CD4-positive, alpha-beta T cell treated with Interleukin-12 subunit alpha and Interleukin-12 subunit beta, for 1 hour (primary cell): ENCODE measurements at places on chromosomes 16 and 17.

- DNase-seq = no peak
Observed at GRCh38 chr17:58416937-58417299, 416 bp downstream of the RNF43 start.

GRCh38 chr17:17782523-17783115, 54.2 kb downstream of the SREBF1 start:
- DNase-seq = no peak

- DNase-seq = no peak
Observed at GRCh38 chr16:89485701-89486246, 4.6 kb downstream of the ANKRD11 start.

DNA sequence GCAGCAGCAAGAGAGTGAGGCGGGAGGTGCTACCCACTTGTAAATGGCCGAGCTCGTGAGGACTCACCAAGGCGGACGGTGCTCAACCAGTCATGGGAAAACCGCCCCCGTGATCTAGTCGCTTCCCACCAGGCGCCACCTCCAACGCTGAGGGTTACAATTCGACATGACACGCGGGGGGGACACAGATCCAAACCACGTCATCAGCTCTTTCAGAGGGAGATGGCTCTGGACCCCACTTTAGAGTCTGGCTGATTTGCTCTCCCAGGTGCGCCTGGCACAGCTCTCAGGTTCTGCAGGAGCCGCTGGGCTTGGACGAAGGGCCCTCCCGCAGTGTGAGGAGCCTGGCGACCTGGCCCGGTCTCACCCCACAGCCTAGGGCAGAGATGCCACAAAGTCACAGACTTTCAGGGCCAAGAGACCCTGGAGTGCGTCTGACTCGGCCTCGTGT, 21.1 kb upstream of the DOC2B start:
- no peak for DNase-seq

DNA sequence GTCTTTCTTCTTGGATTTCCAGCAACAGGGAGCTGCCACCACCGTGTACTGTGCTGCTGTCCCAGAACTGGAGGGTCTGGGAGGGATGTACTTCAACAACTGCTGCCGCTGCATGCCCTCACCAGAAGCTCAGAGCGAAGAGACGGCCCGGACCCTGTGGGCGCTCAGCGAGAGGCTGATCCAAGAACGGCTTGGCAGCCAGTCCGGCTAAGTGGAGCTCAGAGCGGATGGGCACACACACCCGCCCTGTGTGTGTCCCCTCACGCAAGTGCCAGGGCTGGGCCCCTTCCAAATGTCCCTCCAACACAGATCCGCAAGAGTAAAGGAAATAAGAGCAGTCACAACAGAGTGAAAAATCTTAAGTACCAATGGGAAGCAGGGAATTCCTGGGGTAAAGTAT, 389.0 kb downstream of the MAF start:
- DNase-seq = no peak

DNA sequence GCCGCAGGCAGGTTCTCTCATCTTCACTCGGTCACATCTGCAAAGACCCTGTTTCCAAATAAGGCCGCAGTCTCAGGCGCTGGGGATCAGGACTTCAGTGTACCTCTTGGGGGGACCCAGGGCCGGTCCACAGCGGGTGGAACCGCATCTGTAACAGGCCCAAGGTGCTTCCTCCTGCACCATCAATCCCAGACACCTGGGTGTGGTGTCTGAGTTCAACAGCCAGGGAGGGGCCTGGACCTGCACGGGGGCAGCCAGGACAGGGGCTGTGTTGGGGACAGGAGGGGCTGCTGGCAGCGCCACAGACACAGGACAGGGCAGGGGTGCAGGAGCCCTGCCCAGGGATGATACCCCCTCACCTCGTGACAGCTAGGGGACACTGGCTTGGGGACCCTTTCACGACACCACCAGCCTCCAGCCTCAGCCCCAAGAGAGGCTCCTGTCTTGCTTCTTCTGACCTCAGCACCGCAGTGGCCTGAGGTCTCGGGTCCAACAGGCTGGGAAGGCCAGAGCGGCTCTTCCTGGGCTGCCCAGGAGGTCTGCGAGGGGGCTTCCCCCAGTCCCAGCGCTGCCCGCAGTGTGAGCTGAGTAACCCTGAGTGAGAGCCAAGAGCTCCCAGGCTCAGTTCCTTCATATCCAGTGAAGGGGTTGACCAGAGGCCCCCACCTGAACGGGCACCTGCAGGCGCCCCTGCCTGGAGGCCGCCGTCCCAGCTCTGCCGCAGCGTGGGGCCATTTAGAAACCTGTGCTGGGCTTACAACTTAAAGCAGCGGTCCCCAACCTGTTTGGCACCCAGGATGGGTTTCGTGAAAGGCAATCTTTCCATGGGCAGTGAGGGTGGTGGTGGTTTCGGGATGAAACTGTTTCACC, 30.7 kb upstream of the BAHCC1 start:
- DNase-seq = no peak

DNA sequence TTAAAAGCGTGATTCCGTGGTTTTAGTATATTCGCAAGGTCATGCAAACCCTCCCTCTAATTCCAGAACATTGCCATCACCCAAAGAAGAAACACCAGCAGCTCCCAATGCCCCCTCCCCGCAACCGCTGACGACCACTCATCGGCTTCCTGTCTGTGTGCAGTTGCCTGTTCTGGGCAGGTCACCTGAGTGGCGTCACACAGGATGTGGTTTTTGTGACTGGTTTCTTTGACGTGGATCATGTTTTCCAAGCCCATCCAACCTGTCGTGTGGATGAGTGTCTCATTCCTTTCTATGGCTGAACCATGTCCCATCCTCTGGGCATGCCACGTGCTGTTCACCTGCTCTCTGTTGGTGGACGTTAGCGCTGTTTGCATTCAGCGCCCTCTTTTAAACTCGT, 8.2 kb upstream of the ATP2C2 start:
- DNase-seq = peak; percentile 4

GRCh38 chr16:21277927-21278706, at the start of gene CRYM:
TSS of gene CRYM (minus strand) at chr16:21278290. CDS start at chr16:21278251, 39 bp downstream.
- DNase-seq = peak; percentile 6

DNA sequence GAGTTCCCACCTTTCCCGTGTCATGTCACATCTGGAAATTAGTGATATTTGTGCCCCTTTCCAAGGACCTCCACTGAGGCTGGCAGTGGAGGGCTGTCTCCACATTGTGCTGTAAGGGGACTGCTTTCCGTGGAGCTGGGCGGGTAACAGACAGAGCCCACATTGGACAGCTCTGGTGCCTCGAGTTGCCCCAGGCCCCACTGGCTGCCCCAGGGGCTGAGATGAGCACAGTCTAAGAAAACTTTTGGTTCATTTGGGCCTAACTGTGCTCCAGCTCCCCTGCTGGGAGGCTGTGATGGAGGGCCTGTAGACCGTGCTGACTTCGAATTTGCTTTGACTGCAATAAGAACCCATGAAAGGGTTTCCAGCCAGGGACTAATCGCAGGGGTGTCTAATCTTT, 38.0 kb downstream of the ARSG start:
- DNase-seq = no peak

GRCh38 chr17:10198509-10199249, at the start of gene GAS7:
TSS of gene GAS7 (minus strand) at chr17:10198606.
- DNase-seq = peak; percentile 48

DNA sequence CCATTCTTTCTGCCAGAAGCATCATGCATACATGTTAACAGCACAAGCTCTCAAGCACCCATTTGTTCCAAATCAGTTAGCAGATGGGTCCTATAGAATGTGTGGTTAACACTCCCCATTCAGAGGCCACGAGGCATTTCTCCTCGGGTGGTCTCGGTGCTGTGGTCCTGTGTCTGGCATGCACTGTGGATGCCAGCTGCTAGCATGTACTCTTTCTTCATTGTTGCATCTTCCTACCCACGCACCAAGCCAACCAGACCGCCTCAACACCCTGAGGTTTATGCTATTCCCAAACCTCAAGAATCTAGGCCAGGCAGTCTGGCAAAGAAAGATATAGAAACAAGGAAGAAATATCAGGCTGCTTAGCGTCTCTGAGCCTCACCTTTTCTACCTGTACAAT, 27.8 kb upstream of the MRTFB start:
- no peak for DNase-seq

GRCh38 chr17:59893676-59894100, 767 bp downstream of the RPS6KB1 start:
- DNase-seq = peak; percentile 38

GRCh38 chr17:885971-886571, 93.5 kb downstream of the NXN start:
- DNase-seq = no peak

DNA sequence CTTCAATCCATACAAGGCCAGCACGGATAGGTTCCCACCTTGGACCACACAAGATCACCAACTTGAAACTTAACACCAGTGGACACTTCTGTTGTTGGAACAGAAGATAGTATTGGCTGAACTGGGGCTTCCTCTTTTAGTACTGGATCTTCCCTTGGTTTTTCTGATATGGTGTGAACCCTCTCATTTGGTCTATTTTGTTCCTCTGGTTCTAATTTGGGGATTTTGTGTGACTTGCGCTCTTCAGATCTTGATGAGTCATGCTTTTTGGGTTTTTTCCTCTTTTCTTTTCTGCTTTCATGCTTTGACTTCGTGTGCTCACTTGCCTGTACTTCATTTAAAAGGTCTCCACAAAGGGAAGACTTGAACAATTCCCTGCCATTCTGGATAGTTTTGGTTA, 39.0 kb downstream of the SOST start:
- no peak for DNase-seq

GRCh38 chr17:3534881-3535252, 22.7 kb downstream of the TRPV3 start:
- peak; percentile 12 for DNase-seq
